ENCODE measurements at places on chromosomes 16 and 17. TPM values are rescaled to one million over a fixed set of nuclear protein-coding genes. Genes with fewer than 3 reads are reported as not detected.

DNA sequence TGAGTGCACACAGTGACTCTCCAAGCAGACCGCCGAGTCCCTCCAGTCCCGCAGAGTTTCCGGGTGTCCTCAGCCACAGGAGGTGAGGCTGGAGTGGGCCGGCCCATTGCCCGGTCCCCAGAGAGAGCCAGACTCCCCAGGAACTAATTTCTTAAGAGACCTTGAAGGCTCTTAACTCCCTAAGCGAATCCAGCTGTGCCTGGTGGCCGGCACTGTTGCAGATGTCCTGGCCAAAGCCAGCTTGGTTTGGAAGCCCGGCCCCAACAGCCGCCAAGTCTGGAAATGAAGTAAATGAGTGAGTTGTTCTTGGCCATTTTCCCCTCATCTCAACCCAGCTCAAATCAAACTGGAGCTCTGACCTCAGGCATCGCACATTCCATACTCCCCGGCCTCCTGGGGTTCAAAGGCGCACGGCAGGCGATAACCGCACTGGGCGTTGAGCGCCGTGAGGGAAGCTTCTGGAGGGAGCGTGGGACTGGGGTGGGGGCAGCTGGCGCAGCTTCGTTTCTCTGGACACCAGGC is 42.0 kb downstream of the CMIP start:
- H3K27me3 ChIP-seq = no peaks in the 10 kb centered on the region
- peaks cover 25% of the 10 kb centered on the region for H3K4me1 ChIP-seq
- DNase-seq = no peak
- H3K4me3 ChIP-seq = no peak overlapping the region

GRCh38 chr17:27446569-27447301 is 9.5 kb upstream of the KSR1 start:
- DNase-seq = no peak
- no peaks in the 10 kb centered on the region for H3K36me3 ChIP-seq
- H3K27ac ChIP-seq = no peak overlapping the region
- no peaks in the 10 kb centered on the region for H3K27me3 ChIP-seq
- no peaks in the 10 kb centered on the region for H3K4me1 ChIP-seq
- no peak overlapping the region for H3K4me3 ChIP-seq

CDH3 gene
- polyA plus RNA-seq = 5.1 TPM

DNA sequence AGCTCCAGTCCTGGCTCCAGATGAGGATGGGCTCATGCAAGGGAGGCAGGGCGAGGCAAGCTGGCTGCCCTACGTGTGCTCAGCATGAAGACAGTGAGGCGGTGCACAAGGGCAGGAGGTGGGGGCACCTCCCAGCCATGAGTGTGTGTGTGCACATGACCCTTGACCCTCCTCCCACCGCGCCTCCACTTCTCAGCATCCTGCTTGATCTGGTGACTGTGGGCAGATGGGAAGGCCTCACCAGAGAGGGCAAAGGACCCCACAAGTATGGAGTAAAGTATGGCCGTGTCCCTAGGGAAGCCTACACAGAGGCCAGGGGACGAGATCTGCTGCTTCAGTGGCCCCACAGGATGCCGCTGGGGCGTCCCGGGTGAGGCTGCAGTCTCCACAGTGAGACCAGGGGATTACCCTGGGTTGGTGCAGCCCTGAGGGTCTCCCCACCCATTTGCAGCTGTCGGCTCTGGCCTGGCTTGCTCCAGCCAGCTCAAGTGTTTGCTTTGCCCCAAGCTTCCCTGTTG is 7.9 kb upstream of the RNF222 start:
- no peaks in the 10 kb centered on the region for H3K4me1 ChIP-seq
- DNase-seq = no peak
- no peak overlapping the region for H3K27ac ChIP-seq
- H3K4me3 ChIP-seq = no peak overlapping the region

DNA sequence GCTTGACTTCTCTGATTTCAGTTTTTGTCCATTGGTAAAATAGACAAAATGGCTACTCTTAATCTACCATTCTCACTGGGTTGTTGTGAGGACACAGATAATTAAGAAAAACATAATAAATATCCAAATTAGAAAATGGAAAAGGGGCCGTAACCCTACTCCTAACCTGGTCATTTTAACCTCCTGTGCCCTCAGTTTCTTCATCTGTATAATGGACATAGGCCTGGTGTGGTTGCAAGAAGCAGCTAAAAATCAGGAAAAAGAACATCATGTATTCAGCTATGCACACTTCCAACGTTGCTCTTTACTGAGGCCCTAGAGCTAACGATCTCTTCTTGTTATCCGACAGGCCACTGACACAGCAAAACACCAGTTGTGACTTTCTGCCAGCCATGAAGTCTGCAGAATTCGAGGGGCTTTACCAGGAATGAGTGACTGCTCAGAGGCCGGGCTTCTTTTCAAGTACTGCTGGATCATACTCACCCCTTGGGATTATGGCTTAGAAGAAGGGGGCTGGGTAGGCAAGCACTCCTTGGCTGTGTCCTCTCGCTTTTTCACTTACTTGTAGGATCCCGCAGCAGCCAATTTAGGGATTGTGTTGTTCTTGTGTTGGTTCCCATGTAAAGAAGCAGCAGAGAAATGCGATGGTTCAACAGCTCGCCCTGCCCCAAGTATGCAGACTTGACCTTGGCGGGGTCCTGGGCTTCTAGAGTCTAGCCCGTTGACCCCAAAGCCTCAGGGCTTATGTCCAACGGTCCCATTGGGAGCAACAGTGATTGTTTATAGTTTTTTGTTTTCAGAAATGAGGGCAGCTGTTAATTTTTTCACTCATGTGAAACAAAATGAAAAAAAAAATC is 20.9 kb downstream of the LDAF1 start:
- H3K27me3 ChIP-seq = no peaks in the 10 kb centered on the region
- peaks cover 38% of the 10 kb centered on the region for H3K36me3 ChIP-seq
